ENCODE measurements at places on chromosomes 6 and 20.

DNA sequence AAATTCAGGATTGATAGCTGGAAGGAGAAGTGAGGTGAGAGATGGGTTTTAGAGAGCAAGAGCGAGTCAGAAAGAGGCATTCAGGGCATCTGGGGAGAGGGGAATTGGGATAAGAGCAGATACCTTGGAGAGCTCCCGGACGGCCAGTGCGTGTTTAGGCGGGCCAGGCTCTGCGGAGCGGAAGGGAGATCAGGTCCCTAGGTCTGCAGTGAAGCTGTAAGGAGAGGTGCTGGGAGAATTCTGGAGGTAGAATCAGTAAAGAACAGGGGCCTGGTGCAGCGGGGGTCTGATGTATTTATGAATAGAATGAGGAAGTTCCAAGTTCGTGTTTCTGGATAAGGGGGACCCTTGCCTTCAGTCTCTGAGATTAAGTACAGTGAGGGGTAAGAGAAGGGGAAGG, 47.4 kb upstream of the FAM83D start:
- H3K36me3 ChIP-seq: peaks cover 31% of the 10 kb centered on the region
- DNase-seq: no peak
- H3K4me3 ChIP-seq: no peak overlapping the region
- peak overlapping the region; percentile 45 for H3K27ac ChIP-seq
- peaks cover 93% of the 10 kb centered on the region for H3K4me1 ChIP-seq
- no peaks in the 10 kb centered on the region for H3K27me3 ChIP-seq

GRCh38 chr6:49637350-49637731, 702 bp upstream of the RHAG start:
- no peak for DNase-seq
- no peaks in the 10 kb centered on the region for H3K27me3 ChIP-seq

DNA sequence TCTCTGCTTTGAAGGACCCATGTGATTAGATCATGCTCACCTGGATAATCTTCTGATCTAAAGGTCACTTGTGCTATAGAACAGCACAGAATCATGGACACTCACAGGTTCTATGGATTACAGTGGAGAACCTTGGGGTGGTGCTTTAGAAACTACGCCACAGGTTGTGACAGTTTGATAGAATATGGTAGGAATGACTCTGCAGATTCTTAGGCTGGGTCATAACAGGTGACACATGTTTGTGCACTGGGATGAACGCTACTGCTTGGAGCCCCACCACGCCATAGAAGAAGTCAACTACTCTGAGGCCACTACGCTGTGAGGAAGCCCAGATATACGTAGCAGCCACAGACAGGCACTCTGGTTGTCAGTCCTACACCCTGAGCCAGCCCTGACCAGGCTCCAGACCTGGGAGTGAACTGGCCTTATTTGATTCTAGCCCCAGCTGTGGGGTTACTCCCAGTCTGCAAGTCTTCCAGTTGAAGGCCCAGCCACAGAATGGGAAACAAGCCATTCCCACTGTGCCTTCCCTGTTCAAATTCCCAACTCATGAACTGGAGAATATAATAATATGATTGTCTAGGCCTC, 99.0 kb upstream of the SLC24A3 start:
- no peaks in the 10 kb centered on the region for H3K4me1 ChIP-seq
- H3K27ac ChIP-seq: no peak overlapping the region
- H3K4me3 ChIP-seq: no peak overlapping the region
- no peaks in the 10 kb centered on the region for H3K27me3 ChIP-seq
- no peaks in the 10 kb centered on the region for H3K36me3 ChIP-seq

DNA sequence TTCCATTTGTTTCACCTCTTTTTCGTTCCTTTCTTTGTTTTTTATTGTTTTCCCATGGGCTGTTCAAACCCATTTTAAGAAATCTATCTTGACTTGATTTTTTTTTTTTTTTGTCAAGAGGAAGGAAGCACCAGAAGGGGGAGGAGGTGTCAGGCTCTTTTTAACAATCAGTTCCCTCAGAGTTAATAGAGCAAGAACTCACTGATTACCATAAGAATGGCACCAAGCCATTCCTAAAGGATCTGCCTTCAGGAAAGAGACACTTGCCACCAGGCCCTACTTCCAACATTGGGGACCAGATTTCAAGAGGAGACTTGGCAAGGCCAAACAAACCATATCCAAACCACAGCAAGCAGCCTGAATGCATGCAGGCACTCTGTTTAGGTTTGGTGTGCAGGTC, 168.0 kb downstream of the OTOR start:
- H3K27me3 ChIP-seq: no peaks in the 10 kb centered on the region
- H3K27ac ChIP-seq: no peak overlapping the region
- DNase-seq: no peak
- no peaks in the 10 kb centered on the region for H3K36me3 ChIP-seq
- H3K4me3 ChIP-seq: no peak overlapping the region
- no peaks in the 10 kb centered on the region for H3K4me1 ChIP-seq

DNA sequence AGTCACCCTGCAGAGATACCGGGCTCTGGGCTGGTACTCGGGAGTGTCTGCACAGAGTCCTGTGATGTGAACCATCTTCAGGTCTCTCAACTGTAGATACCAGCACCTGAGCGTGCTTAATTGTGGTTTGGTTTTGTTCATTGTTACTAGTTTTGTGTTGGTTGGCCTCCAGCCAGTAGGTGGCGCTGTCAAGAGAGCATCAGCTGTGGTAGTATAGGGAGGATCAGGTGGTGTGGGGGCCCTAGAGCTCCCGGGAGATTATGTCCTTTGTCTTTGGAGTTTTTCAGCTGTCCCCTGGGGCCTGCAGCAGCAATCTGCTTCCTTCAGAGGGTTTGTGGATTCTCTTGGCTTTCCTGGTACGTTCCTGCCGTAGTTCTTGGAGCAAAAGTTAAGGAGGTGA, 67.9 kb downstream of the CDYL start:
- no peaks in the 10 kb centered on the region for H3K27me3 ChIP-seq
- H3K4me3 ChIP-seq: no peak overlapping the region
- DNase-seq: peak; percentile 30
- H3K36me3 ChIP-seq: peaks cover 27% of the 10 kb centered on the region

DNA sequence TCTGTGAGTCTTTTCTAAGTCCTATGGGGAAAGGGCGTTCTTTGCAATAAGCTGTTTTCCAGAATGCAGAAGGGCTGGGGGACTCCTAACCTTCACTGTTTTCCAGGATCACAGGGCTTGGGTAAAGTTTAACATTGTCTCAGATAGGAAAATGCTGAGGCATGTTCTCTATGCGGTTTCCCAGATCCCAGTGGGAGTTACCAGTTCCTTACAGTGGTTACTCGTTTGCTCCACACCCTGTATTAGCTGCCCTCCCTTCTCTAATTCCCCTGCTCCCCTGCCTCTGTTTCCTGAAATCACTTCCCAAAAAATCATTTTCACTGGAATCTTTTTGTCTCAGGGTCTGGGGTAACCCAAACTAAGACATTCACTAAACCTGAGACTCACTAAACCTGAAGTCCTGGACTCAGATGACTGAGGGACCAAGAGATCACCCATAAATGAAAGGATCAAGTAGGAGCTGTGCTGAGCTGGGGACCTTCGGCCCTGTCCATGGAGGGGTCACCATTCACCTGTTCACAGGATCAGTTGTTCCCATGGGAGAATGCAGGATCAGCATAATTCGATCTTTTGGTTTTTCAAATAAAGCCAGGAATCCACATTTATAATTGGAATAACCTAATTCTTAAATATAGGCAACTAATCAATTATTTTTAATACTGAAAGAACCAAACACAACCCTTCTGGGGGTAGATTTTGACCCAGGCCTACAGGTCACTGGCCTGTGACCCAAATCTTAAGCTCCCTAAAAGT, 76.2 kb downstream of the ISM1 start:
- H3K4me3 ChIP-seq: no peak overlapping the region
- no peaks in the 10 kb centered on the region for H3K27me3 ChIP-seq
- no peaks in the 10 kb centered on the region for H3K4me1 ChIP-seq
- H3K27ac ChIP-seq: no peak overlapping the region

GRCh38 chr20:22914291-22914690, 120.8 kb upstream of the SSTR4 start:
- no peak overlapping the region for H3K27ac ChIP-seq
- no peaks in the 10 kb centered on the region for H3K4me1 ChIP-seq
- no peak overlapping the region for H3K4me3 ChIP-seq
- H3K36me3 ChIP-seq: no peaks in the 10 kb centered on the region
- DNase-seq: no peak

GRCh38 chr6:108741331-108741989, 106.8 kb upstream of the ARMC2 start:
- H3K27me3 ChIP-seq: peaks cover 10% of the 10 kb centered on the region
- H3K27ac ChIP-seq: no peak overlapping the region
- no peaks in the 10 kb centered on the region for H3K36me3 ChIP-seq
- DNase-seq: no peak

DNA sequence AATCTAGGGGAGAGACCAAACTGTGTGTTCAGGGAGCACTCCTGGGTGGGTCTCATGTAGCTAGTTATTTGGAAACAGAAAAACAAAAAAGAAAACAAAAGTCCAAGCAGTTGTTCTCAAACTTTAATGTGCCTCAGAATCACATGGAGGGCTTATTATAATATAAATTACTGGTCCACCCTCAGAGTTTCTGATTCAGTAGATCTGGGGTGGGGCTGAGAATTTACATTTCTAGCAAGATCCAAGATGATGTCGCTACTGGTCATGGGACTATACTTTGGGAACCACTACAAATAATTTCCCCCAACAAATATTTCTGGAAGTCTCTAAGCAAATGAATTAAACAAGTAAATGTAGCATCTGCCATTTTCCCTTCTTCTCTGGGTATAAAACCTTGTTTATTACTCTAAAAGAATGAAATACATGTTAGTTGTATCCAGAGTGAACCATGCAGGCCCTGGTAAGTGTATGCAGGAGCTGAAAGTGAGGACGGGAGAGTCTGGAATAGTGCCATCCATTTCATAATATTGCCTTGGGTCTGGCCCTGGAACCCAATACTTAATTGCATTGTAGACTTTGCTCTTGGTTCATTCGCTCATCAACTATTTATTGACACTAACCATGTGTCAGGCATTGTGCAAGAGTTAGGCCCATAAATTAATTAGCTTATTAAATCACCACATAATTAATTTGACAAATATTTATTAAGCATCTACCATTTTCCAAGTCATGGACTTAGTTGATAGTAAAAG, 490.8 kb downstream of the EPM2A start:
- no peak overlapping the region for H3K4me3 ChIP-seq
- H3K27ac ChIP-seq: no peak overlapping the region
- H3K4me1 ChIP-seq: no peaks in the 10 kb centered on the region
- DNase-seq: no peak
- no peaks in the 10 kb centered on the region for H3K36me3 ChIP-seq

DNA sequence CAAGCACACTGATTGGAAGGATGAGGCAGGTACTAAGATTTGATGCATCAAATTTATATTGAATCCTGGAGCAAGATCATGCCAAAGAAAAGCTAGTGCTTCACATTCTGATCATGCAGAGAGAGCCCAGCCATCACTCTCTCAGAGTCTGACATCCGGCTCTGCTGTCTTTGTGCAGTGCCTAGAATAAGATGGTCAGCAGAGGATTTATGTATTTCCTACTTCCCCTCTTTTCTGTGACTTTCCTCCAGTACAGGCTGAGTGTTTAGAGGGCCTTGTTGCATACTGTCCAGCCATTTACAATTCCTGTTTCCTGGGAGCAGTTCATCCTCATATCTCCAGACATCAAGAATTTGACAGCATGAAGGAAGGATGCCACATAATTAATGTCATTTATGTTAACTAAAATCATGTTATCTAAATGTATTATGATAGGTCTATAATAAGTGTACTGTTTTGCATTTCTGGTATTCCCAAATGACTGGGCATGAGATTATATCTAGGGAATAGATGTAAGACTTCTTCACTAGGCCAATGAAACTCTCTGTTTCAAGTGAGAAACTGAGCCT, 167.6 kb downstream of the EPM2A start:
- no peaks in the 10 kb centered on the region for H3K36me3 ChIP-seq
- no peak overlapping the region for H3K4me3 ChIP-seq
- H3K27me3 ChIP-seq: no peaks in the 10 kb centered on the region
- no peak overlapping the region for H3K27ac ChIP-seq
- H3K4me1 ChIP-seq: no peaks in the 10 kb centered on the region

- H3K4me1 ChIP-seq: no peaks in the 10 kb centered on the region
- DNase-seq: no peak
- H3K4me3 ChIP-seq: no peak overlapping the region
- no peaks in the 10 kb centered on the region for H3K36me3 ChIP-seq
- H3K27ac ChIP-seq: no peak overlapping the region
- peaks cover 30% of the 10 kb centered on the region for H3K27me3 ChIP-seq
These were observed 163.5 kb upstream of the MLN start for GRCh38 chr6:33967265-33967767.

GRCh38 chr6:11330413-11330760, 97.9 kb upstream of the NEDD9 start:
- peak overlapping the region; percentile 92 for H3K27ac ChIP-seq
- peaks cover 92% of the 10 kb centered on the region for H3K4me1 ChIP-seq
- peaks cover 40% of the 10 kb centered on the region for H3K36me3 ChIP-seq
- peak overlapping the region; percentile 45 for H3K4me3 ChIP-seq
- peak; percentile 20 for DNase-seq

GRCh38 chr6:140230282-140230681, 855.8 kb upstream of the CITED2 start:
- H3K27me3 ChIP-seq: peaks cover 1% of the 10 kb centered on the region
- H3K36me3 ChIP-seq: no peaks in the 10 kb centered on the region
- DNase-seq: no peak
- no peak overlapping the region for H3K27ac ChIP-seq
- no peak overlapping the region for H3K4me3 ChIP-seq
- H3K4me1 ChIP-seq: no peaks in the 10 kb centered on the region

DNA sequence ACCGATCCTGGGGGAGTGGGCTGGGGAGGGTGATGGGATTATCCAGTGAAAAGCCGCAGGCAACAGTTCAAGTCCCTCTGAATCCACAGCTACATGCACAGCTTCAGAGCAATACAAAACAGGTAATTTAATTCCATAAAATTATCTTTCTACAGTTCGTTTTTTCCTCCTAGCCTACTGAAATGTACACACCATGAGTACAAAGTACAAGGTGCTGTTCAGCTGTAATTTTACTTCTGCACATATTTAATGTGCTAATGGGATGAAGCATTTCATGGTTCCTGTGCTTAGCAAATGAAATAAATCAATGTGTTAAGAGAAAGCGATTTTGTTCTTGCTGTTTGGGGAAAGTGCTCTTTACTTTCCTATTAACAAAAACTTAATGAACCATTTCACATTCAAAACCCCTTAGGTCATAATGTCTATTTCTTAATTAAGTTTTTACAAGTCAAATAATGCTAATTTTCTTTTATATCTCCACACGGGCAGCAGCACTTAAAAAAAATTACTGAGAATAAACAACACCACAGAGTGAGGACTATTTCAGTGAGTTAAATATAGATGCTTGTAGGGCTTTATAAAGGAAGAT, 71.8 kb downstream of the INSM1 start:
- peaks cover 13% of the 10 kb centered on the region for H3K4me1 ChIP-seq
- DNase-seq: no peak
- H3K4me3 ChIP-seq: no peak overlapping the region

DNA sequence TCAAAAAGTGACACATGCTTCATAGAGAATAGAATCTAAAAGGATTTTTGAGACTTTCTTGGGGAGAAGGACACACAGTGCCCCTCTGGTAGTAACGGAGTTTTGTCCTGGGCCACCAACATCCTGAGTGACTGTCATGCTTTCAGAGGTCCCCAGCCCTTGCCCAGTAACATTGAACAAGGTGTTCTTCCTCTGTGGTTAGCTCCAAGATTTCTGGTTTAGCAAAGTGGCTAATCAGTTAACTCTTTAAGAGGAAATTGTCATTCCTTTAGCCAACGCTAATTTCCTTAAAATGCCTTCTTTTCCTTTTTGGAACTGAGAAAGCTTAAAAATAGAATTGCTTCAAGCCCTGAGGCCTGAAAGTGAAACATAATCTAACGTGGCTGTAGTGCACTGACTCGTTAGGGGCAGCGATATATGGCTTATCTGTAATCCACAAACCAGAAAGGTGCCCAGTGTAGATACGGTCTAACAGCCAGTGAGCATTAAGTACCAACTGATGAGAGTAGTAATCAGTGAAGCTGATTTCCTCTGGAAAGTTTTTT, 7.8 kb downstream of the E2F3 start:
- peak overlapping the region; percentile 57 for H3K27ac ChIP-seq
- DNase-seq: no peak
- peaks cover 54% of the 10 kb centered on the region for H3K36me3 ChIP-seq
- no peaks in the 10 kb centered on the region for H3K27me3 ChIP-seq
- peak overlapping the region; percentile 33 for H3K4me3 ChIP-seq

Data from activated naive CD8-positive, alpha-beta T cell treated with anti-CD3 and anti-CD28 coated beads, Interleukin-2, amount 50 U/mL, for 24 hours (primary cell).